ENCODE measurements at places on chromosomes 3 and 15.
A peak's percentile ranks its signal among the peaks of the same experiment; 100 is the strongest.

DNA sequence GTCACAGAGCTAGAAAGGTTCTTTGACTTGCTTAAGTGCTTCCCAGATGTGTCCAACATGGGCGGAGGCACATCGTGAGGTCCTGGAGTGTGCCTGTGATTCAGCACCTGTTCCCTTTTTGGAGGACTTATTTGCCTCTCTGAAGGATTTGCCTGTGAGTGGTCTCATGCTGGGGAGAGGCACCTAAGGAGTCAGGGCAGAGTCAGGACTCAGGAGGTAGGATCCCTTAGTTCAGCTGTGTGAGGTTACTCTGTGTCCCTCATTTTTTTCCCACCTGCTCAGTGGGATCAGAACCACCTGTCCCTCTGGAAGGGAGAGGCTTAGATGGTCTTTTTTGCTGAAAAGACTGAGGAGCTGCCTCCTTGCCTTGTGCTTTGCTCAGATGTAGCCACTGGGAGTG, 3.0 kb downstream of the ZNF589 start:
- no peak for DNase-seq

GRCh38 chr3:125136515-125136914, 76.0 kb downstream of the SLC12A8 start:
- DNase-seq, result no peak

- DNase-seq, result peak; percentile 22
Measured at GRCh38 chr3:50573566-50574443, 4.5 kb downstream of the HEMK1 start.

- no peak for DNase-seq
Measured at GRCh38 chr15:90641581-90642463, 75.3 kb upstream of the BLM start.

DNA sequence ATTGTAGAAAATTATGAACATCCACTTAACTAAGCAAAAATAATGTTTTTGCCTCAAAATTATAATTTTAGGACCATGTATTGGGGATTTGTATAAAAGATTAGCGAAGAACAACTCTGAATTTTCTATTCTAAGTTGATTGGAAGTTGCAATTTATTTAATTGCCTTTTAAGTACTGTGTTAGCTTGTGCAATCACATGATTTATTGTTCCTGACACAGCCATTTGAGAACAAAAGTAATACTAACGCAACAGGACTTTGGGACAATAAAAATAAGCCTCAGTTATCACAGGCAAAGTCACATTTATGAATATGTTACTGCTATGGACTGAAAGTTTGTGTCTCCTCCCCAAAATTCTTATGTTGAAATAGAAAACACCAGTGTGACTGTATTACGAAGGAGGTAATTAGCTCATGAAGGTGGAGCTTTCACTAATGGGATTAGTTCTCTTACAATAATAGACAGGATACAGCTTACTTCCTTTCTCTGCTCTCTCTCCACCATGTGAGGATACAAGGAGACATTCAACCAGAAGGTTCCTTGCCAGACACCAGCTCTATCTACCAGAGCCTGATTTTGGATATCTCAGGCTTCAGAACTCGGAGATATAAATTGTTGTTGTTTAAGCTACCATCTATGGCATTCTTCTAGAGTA, 745.9 kb downstream of the ZBBX start:
- no peak for DNase-seq

DNA sequence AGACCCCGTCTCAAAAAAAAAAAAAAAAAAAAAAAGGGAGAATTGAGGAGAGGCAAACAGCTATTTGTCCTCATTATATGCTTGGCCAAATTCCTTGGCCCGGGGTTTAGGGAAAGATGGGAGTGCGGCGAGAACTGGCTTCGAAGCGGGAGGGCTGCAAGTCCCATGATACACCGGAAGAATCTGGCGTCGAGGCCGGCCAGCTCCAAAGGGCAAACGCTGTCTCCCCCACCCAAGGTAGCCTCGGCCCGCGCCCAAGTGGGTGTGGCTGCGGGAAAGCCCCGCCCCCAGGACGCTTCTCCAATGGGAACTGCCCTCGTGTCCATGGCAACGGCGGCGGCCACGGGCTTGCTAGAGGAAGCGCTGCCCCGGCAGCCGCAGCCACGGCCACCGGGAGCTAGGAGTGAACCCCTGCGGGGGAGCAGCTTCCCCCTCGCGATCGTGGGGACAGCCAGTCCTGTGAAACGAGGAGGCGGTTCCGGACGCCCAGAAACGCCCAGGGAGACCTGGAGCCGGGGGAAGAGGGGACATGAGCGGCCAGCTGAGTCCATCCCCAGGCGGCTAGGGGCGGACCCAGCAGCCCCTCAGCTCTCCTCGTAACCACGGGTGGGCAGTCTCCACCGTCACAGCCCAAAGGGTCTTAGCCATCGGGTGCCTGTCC, at the start of gene TTLL13:
Gene TTLL13 (plus strand): TSS at position 354 of the 661 bp plus-strand sequence. CDS start 1,075 bp downstream, outside the sequence.
- peak; percentile 25 for DNase-seq

GRCh38 chr3:156721687-156722618, 47.6 kb downstream of the TIPARP start:
- no peak for DNase-seq

GRCh38 chr3:153166206-153166605, 4.2 kb downstream of the RAP2B start:
- DNase-seq, result peak; percentile 13

DNA sequence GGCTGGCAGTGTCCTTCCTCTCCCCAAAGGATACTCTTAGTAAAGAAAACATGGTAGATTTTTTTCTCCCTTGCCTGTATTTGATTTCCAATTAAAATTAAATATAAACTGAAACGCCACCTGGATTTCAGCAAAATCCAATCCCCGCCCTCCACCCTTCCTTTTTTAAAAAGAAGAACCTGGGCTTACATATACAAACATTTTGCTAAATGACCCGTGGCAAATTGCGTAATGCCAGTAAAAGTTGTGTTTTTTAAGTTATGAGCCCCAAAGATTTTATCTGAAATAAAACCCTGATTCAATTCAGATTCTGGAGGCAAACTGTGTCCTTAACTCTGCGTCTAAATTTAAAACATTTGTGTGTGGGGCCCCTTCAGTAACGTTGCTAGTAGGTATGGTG, 403.0 kb downstream of the FOXP1 start:
- DNase-seq, result no peak

DNA sequence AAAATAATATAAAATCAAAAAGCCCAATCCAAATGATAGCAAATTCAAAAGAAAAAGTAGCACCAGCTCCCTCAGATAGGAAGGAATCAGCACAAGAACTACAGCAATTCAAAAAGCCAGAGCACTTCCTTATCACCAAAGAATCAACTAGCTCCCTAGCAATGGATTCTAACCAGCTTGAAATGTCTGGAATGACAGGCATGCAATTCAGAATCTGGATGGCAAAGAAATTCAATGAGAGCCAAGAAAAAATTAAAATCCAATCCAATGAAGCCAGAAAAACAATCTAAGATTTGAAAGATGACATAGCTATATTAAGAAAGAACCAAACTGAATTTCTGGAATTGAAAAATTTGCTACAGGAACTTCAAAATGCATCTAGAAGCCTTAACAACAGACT, 1334.4 kb upstream of the ALCAM start:
- DNase-seq, result no peak

DNA sequence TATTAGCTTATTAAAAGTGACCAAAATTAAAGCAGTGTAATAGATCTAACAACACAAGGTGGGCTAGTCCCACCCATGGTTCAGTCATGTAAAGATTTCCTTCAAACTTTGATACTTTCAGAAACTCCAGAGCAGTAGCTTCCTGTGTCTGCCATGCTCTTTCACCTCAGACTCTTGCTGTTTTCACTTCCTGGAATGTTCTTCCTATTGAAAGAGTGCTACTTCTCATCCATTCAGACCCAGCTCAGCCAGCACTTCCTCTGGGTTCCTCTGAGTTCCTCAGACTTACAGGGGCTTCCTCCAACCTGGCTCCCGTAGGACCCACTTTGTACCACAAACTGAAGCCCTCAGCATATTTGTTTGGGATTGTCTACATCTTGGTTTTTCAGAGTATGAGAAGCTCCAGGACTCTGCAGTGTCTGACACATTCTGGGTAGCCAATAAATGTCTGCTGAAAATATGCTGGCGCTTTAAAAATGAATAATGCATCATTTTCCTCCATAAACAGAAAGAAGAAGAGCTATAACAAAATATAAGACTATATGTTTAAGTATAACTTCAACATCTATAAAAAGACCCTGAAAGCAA, 18.0 kb downstream of the NCEH1 start:
- DNase-seq, result no peak

GRCh38 chr3:15154326-15154725, 51.7 kb upstream of the CAPN7 start:
- DNase-seq, result no peak

DNA sequence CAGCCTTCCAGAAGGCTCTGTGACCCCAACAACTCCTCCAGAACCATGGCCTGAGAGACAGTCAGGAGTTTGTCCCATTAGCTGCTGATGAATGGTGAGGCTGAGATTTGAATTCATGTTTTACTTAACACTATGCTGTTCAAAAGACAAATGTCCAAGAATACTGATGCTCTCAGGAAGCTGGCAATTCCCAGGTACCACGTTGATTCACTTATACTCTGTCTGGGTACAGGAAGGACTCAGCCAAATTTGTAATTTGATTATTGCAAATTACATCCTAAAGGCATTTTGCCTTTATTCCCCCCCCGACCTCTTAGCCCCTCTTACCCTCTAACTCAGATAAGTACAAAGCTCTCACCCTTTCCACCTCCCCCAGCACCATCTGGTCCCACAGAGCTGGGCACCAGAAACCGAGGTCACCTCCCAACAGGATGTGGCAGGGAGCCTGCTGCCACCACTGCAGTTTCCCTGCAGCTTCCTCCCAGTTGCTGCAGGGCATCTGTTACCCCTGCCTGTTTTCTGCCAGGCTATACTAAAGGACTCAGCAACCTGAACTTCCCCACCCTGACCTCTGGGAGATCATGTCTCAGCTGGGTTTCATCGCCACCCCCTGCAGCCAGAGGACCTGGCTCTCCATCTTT, 33.6 kb downstream of the EAF1 start:
- no peak for DNase-seq

All from stimulated activated naive CD4-positive, alpha-beta T cell (primary cell).